GM23248 (cell line): ENCODE measurements at places on chromosomes 13 and 19.

DNA sequence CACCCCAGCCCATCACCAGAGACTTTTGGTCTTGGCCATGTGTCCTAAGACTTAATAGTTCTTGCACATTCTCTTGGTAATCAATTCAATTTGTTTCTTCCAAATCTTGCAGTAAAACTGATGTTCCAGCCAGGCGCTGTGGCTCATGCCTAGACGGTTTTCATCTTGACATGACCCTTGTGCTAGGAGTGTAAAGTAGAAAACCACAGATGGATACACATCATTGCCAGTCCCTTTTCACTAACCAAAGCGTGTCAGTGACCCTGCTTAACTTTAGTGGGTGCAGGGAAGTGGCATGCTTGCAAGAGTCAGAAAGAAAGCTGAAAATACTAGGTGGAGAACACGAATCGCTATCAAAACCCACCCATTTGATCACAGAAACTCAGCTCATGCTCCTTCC, 18.0 kb upstream of the CD70 start:
- DNase-seq: peak; percentile 21
- peaks cover 42% of the 10 kb centered on the region for H3K4me1 ChIP-seq
- H3K27me3 ChIP-seq: no peaks in the 10 kb centered on the region
- no peaks in the 10 kb centered on the region for H3K36me3 ChIP-seq
- H3K4me3 ChIP-seq: no peak overlapping the region

DNA sequence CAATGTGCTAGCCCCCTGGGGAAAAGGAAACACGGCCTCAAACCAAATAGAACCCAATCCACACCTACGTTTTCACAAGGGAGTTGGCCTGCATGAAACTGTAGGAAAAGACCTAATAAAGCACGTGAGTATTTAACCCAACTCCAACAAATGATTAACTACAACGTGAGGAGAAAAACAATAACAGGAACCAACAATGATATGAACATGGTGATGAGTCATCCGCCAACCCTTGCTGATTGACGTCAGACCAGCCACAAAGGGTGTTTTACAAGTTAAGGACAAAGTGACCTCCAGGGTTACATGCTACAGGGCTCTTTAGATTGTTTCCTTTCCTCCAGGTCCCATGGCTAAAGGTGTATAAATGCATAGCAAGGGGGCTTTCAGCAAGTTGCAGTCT, 460.5 kb downstream of the COG6 start:
- H3K4me1 ChIP-seq: peaks cover 26% of the 10 kb centered on the region
- no peak overlapping the region for H3K4me3 ChIP-seq
- peak overlapping the region; percentile 44 for H3K27ac ChIP-seq
- DNase-seq: peak; percentile 76

GRCh38 chr13:107545946-107546502, 669.3 kb downstream of the LIG4 start:
- H3K4me3 ChIP-seq: no peak overlapping the region
- DNase-seq: no peak
- no peaks in the 10 kb centered on the region for H3K4me1 ChIP-seq
- no peaks in the 10 kb centered on the region for H3K27me3 ChIP-seq
- no peak overlapping the region for H3K27ac ChIP-seq
- no peaks in the 10 kb centered on the region for H3K36me3 ChIP-seq

DNA sequence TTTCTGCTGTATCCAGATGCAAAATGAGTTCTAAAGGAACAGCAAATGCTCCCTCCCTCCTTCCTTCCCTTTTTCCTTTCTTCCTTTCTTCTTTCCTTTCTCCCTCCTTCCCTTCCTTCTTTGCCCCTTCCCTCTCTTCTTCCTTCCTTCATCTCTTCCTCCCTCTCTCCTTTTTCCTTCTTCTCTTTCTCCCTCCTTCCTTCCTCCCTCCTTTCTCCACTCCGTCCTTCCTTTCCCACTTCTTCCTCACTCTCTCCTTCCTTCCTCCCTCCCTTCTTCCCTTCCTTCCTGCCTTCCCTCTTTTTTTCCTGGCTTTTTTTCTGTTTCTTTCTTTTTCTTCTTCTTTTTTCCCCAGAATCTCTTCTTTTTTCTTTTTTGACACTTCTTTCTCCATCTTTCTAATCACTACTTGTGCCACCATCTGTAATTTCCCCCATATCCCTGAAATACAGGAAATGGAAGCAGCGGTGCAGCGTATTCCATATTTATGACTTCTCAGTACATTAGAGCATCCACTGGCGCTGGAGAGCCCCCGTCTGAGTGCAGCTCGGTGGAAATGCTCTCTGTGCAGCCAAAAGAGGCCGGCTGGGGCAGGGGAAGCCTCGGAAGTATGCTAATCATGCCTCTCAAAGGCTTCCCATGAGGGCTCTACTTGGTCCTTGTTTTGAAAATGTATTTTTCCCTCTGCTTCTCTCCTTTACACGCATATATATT, 275.6 kb downstream of the TSHZ3 start:
- H3K27me3 ChIP-seq: peaks cover 2% of the 10 kb centered on the region; the same call in 1 of the 2 replicates
- no peaks in the 10 kb centered on the region for H3K4me1 ChIP-seq
- no peak overlapping the region for H3K27ac ChIP-seq
- no peak overlapping the region for H3K4me3 ChIP-seq
- H3K36me3 ChIP-seq: no peaks in the 10 kb centered on the region
- DNase-seq: no peak

- no peaks in the 10 kb centered on the region for H3K4me1 ChIP-seq
- H3K27ac ChIP-seq: no peak overlapping the region
- DNase-seq: no peak
- H3K4me3 ChIP-seq: no peak overlapping the region
- no peaks in the 10 kb centered on the region for H3K36me3 ChIP-seq
Observed at GRCh38 chr13:43128504-43128961, 105.1 kb downstream of the DNAJC15 start.

- peak overlapping the region; percentile 27; the same call in 1 of the 2 replicates for H3K27ac ChIP-seq
- no peaks in the 10 kb centered on the region for H3K36me3 ChIP-seq
- H3K4me1 ChIP-seq: peaks cover 18% of the 10 kb centered on the region
Observed at GRCh38 chr13:50512474-50513299, 330.8 kb downstream of the DLEU7 start.

- H3K27me3 ChIP-seq: no peaks in the 10 kb centered on the region
- peaks cover 23% of the 10 kb centered on the region for H3K4me1 ChIP-seq
- H3K4me3 ChIP-seq: peak overlapping the region; percentile 93
- peak overlapping the region; percentile 90 for H3K27ac ChIP-seq
- peak; percentile 36 for DNase-seq
- peaks cover 22% of the 10 kb centered on the region for H3K36me3 ChIP-seq
Observed at GRCh38 chr13:49995625-49996101, 1.2 kb upstream of the TRIM13 start.

- peaks cover 76% of the 10 kb centered on the region for H3K36me3 ChIP-seq
- no peak overlapping the region for H3K27ac ChIP-seq
- no peaks in the 10 kb centered on the region for H3K4me1 ChIP-seq
- DNase-seq: no peak
- no peak overlapping the region for H3K4me3 ChIP-seq
Observed at GRCh38 chr19:3978145-3978544, 7.1 kb downstream of the EEF2 start.

DNA sequence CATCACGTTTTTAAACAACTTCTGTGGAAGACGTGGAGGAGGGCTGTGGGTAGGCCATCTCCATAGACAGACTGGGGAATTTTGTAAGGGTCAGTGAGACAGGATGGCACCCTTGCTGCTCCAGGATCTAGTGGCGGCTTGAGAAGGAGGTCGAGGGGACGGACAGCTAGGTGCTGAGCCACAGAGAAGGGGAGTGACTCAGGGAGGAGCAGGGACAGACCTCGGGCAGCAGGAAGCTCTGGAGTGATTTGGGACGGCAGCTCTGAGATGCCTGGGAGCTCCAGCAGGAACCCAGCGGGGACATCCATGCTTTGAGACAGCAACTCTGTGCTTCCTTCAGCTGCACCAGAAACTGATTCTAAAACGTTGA, 169.1 kb upstream of the SOX1 start:
- DNase-seq: no peak
- no peak overlapping the region for H3K27ac ChIP-seq
- no peak overlapping the region for H3K4me3 ChIP-seq
- H3K36me3 ChIP-seq: no peaks in the 10 kb centered on the region

GRCh38 chr13:97844151-97844550, 109.3 kb upstream of the IPO5 start:
- no peak for DNase-seq
- H3K27me3 ChIP-seq: 0 out of 2 replicates have a peak, but pooled peaks cover 10% of the 10 kb centered on the region
- H3K36me3 ChIP-seq: no peaks in the 10 kb centered on the region
- no peak overlapping the region for H3K4me3 ChIP-seq

- no peaks in the 10 kb centered on the region; the same call in 1 of the 2 replicates for H3K36me3 ChIP-seq
- H3K27ac ChIP-seq: no peak overlapping the region
- DNase-seq: peak; percentile 63
- H3K27me3 ChIP-seq: no peaks in the 10 kb centered on the region
- no peak overlapping the region for H3K4me3 ChIP-seq
Observed at GRCh38 chr13:45180713-45181601, 19.9 kb downstream of the KCTD4 start.

DNA sequence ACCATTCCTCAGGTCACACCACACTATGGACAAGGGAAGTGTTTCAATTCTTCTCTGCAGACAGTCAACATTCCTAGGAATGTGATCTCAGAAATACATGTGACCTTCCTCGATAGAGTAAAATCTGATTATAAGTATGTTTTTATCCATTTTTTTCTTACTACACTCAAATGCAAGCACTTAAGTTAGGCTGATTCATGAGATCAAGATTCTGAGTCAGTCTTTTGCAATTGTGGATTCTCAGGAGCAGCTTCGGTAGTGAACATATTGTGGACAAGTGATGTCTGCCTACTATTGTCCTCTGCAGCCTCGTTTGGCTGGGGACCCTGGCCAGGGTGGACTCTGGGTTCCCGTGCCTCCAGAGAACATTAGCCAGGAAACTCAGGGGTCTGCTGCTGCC, 3.2 kb downstream of the SERPINE3 start:
- H3K27ac ChIP-seq: no peak overlapping the region
- H3K4me1 ChIP-seq: peaks cover 23% of the 10 kb centered on the region
- H3K36me3 ChIP-seq: no peaks in the 10 kb centered on the region
- H3K4me3 ChIP-seq: no peak overlapping the region
- H3K27me3 ChIP-seq: no peaks in the 10 kb centered on the region
- peak; percentile 80 for DNase-seq

DNA sequence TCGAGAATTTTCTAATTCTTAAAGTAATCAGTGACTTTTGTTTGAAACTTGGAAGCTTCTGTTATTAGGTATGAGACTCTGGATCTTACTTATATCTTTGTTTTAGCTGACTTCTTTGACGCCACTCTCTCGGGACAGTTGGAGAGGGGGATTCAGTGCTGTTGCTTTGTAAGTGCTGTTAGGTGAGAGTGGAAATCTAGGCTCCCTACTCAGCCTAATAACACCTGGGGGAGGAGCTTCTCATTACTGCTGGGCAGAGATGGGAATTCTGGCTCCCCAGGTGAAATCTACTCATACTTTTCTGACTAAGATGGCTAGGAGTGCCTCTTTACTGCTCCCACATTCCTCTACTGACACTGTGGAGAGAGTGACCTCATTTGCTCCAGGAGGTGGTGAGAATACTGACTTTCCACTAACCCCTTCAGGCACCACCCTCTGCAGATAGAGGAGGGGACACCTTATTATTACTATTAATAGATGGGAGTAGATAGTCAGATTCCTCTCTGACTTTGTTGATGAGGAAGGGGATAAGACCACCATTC, 324.9 kb upstream of the SPRY2 start:
- H3K27ac ChIP-seq: no peak overlapping the region
- no peak overlapping the region for H3K4me3 ChIP-seq
- no peaks in the 10 kb centered on the region for H3K27me3 ChIP-seq
- no peak for DNase-seq
- no peaks in the 10 kb centered on the region for H3K4me1 ChIP-seq
- H3K36me3 ChIP-seq: no peaks in the 10 kb centered on the region

- H3K4me3 ChIP-seq: peak overlapping the region; percentile 76
- DNase-seq: peak; percentile 94
- H3K36me3 ChIP-seq: no peaks in the 10 kb centered on the region
- H3K27me3 ChIP-seq: no peaks in the 10 kb centered on the region
- no peaks in the 10 kb centered on the region for H3K4me1 ChIP-seq
- H3K27ac ChIP-seq: peak overlapping the region; percentile 38
Observed at GRCh38 chr19:52535771-52536447, 8.4 kb downstream of the ZNF808 start.

DNA sequence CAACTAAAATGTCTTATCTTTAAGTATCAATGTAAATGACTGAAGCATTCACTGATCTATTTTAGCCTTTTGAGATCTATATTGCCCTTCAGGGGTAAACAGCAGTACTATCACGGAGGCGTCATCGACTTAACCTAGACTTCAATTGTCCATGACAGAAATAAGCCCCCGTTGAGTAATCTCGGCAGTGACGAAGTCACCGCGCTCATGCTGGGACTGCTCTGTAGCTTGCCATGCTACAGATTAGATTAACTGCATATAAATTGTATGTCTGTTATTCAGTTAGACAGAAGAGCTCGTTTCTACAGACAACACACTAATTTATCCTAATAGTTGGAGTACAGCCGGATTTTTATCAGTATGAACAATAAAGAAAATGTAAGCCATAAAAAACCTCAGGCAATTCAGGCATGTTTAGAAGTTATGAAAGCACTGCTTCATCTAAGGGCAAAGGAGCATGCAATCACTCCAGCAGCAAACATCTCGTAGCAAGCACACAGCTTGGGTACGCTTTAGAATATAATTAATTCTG, 56.6 kb downstream of the TUBGCP3 start:
- no peaks in the 10 kb centered on the region for H3K27me3 ChIP-seq
- H3K4me1 ChIP-seq: no peaks in the 10 kb centered on the region
- H3K36me3 ChIP-seq: no peaks in the 10 kb centered on the region
- no peak overlapping the region for H3K27ac ChIP-seq

GRCh38 chr13:104327211-104327610, 1261.0 kb upstream of the SLC10A2 start:
- no peaks in the 10 kb centered on the region for H3K4me1 ChIP-seq
- H3K27me3 ChIP-seq: no peaks in the 10 kb centered on the region
- H3K27ac ChIP-seq: no peak overlapping the region
- H3K4me3 ChIP-seq: no peak overlapping the region
- no peaks in the 10 kb centered on the region for H3K36me3 ChIP-seq

GRCh38 chr13:99702687-99703319, 201.5 kb downstream of the TM9SF2 start:
- H3K27ac ChIP-seq: no peak overlapping the region
- H3K4me1 ChIP-seq: no peaks in the 10 kb centered on the region
- DNase-seq: no peak
- H3K36me3 ChIP-seq: no peaks in the 10 kb centered on the region
- no peaks in the 10 kb centered on the region for H3K27me3 ChIP-seq
